RPMI7951 (cell line): ENCODE measurements at places on chromosomes 2 and 18.

DNA sequence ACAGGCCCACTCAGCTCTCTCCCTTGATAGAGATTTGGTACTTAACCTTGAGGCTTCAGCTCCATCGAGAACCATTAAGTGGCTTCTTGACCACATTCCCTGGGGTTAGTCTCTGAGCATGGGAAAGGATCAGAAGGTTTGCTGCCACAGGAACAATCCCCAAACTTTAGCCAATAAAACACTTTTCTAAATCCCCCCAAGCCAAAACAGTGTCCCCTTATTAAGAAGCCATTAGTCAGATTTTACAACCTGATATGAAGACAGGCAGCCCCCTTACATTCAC lies 37.7 kb upstream of the SLC8A1 start:
- no peak for DNase-seq

GRCh38 chr2:73984203-73984921 lies at the start of gene TET3:
Gene TET3, plus strand, starts transcription at chr2:73984910. Its CDS starts 1,494 bp downstream, at chr2:73986404.
- peak; percentile 47 for DNase-seq

DNA sequence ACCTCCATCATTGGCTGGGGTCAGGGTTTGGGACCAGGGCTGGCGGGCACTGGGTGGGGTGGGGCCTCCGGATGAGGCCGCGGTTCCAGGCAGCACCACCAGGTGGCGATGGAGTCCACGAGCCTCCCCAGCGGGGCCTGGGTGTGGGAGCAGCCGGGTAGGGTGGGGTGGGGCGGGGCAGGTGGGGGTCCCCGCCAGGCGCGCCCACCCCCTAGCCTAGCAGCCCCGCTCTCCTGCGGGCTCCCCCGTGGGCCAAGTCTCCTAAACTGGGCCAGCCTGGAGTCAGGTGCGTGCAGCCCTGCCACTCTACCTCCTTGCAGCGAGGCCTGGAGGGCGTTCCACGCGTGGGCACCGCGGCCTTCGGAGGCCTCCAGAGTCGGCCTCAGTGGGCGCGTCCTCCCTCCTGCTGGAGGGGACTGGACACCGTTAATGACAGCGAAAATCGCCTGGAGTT lies 187.5 kb downstream of the TWIST2 start:
- peak; percentile 22 for DNase-seq

DNA sequence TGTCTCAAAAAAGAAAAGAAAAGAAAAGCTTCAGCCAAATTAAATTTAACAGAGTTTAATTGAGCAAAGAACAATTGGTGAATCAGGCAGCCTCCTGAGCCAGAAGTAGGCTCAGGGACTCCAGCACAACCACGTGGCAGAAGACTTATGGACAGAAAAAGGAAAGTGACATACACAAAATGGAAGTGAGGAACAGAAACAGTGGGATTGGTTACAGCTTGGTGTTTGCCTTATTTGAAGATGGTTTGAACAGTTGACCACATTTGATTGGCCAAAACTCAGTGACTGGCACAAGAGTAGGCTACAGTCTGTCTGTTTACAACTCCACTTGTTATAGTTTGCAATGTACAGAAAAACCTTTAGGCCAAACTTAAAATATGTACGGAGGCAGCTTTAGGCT lies 83.1 kb downstream of the SOCS6 start:
- DNase-seq, result peak; percentile 66
